Ureter (tissue), 1 donor: ENCODE measurements at places on chromosomes 4 and X.

GRCh38 chrX:86047936-86048280, 550 bp upstream of the CHM start:
- no peak for DNase-seq

DNA sequence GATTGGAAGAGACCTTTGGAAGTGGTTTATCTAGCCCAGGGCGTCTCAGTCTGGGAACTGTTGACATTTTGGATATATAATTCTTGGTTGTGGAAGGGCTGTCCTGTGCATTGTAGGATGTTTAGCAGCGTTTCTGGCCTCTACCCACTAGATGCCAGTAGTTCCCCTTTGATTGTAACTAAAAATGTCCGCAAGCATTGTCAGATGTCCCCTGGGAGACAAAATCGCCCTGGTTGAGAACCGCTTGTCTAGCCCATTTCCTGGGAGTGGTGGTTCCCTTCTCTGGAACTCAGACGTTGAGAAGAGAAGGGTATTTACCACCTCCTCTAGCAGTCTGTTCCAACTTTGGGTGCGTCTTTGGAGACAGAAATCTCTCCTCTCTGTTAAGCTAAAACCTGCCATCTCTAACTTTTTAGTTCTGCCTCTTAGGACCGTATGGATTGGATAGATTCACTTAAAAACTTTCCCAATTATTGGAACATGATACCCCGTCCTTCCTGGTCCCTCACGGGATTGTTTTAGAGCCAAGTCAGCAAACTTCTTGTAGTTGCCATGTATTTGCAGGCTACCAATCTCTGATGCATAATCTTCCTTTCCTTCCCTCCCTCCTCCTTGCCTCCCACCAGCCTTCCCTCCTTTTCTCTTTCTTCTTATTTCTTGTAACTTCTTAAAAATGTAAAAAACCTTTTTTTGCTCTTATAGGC, 13.9 kb downstream of the TMEM165 start:
- DNase-seq: no peak

GRCh38 chr4:16029886-16030285, 53.9 kb downstream of the PROM1 start:
- DNase-seq: no peak

- peak; percentile 31 for DNase-seq
Measured at GRCh38 chr4:8911316-8912088, 39.9 kb upstream of the HMX1 start.

- DNase-seq: no peak
Measured at GRCh38 chr4:42313872-42314271, 83.4 kb upstream of the SHISA3 start.

- no peak for DNase-seq
Measured at GRCh38 chr4:94802091-94802490, 44.3 kb downstream of the BMPR1B start.

DNA sequence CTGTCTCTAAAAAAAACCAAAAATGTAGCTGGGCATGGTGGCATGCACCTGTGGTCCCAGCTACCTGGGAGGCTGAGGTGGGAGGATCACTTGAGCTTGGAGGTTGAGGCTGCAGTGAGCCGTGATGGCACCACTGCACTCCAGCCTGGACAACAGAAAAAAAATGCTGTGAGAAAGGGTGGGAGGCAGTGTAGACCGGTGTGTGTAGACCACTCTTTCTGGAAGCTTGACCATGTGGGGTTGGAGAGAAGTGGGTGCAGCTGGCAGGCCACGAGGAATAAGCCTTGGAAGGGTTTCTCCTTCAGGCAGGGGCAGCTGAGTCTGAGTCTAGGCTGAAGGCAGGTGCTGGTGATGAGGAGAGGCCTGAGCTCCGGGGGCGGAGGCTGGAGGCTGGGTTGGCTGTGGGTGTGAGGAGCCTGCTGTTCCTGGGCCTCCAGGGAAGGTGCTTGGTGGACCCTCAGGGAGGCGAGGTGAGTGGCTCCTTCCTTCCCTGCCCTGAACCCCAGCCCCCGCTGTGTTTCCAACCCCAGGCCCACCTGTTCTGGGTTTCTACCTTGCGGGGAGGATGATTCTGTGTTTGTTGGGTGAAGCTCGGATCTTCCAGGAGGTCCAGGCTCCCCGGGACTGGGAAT, 9.3 kb upstream of the TBC1D14 start:
- no peak for DNase-seq

- DNase-seq: no peak
Measured at GRCh38 chrX:150258463-150259430, 104.4 kb upstream of the MAMLD1 start.

DNA sequence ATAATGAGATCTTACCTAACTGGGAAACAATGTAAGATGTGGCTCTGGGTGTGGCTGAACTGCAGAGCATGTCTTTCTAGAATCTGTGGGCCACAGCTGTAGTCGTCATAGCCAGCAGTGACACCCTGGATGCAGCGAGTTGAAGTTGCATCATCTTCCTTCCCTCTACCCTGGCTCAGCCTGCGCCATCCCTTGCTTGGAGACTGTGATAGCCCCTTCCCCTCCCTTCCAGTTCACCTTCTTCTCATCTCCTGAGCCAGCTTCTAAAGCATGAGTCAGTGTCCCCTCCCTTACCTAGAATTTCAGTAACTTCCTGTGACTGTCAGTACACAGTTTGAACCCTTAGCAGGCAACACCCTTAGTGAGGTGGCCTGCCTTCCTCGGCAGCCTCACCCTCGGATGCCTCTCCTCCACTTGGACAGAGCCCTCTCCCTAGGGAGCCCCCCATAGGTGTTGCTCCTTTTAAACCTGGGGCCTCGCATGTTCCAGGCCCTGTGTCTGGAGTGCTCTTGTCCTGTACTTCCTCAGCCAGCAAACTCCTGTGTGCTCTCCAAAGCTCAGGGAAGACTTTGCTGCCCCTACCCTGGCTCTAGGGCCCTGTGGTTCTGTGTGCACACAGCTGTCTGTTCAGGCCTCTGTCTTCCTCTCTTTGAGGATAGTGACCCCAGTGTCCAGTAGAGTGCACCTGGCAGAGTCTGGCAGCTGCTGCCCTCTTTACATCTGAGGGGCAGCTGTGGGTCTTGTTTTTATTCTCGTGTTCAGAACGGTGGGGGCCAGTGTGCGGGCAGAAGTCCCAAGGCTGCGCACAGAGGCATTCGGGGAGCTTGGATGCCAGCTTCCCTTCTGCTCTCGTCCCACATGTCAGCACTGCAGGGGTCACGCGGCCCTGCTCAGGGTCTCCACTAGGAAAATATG, 43.7 kb upstream of the TADA2B start:
- no peak for DNase-seq

- no peak for DNase-seq
Measured at GRCh38 chrX:19709812-19710518, 177.4 kb downstream of the SH3KBP1 start.
